ENCODE measurements at places on chromosomes 6 and 20. TPM values are rescaled to one million over a fixed set of nuclear protein-coding genes. Genes with fewer than 3 reads are reported as not detected.

The ZCCHC3 gene
- 19.8 TPM for total RNA-seq

The TSPO2 gene
- not detected for total RNA-seq

The RAD21L1 gene
- total RNA-seq: not detected

The HLA-DQB1 gene
- not detected for total RNA-seq

The SOBP gene
- total RNA-seq: 2.2 TPM

The TUBB2B gene
- total RNA-seq: 1.6 TPM

The WFDC2 gene
- not detected for total RNA-seq

The OR10C1 gene
- not detected for total RNA-seq

The CTCFL gene
- total RNA-seq: not detected

The HSP90AB1 gene
- total RNA-seq: 322 TPM

The REM1 gene
- 0.11 TPM for total RNA-seq

The ZNFX1 gene
- total RNA-seq: 30.9 TPM

The FAXC gene
- 0.65 TPM for total RNA-seq
